Activated CD8-positive, alpha-beta memory T cell treated with anti-CD3 and anti-CD28 coated beads, Interleukin-2, amount 10 ng/mL, durations not matched to agents 7 days and 5 days (primary cell): ENCODE measurements at places on chromosomes 16 and 17. TPM values are rescaled to one million over a fixed set of nuclear protein-coding genes. Genes with fewer than 3 reads are reported as not detected.

DNA sequence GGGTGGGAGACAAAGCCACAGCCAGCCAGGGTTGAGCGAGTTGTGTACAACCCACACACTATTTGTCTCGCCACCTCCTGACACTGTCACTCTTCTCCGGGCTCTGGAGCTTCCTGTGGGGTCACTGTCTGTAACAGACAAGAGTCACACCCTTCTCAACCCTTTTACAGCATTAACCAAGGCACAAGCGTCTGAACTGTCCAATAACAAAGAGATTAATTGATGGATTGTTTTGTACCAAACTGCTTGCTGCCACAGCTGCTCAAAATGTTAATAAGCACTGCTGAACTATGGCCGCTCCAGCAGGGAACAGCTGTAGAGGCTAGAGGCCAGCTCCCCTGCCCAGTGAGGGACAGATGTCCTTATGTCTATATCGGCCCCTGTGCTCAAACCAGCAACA is 25.2 kb upstream of the HYDIN start:
- DNase-seq = no peak

Gene SDR42E2
- 0.18 TPM for total RNA-seq

DNA sequence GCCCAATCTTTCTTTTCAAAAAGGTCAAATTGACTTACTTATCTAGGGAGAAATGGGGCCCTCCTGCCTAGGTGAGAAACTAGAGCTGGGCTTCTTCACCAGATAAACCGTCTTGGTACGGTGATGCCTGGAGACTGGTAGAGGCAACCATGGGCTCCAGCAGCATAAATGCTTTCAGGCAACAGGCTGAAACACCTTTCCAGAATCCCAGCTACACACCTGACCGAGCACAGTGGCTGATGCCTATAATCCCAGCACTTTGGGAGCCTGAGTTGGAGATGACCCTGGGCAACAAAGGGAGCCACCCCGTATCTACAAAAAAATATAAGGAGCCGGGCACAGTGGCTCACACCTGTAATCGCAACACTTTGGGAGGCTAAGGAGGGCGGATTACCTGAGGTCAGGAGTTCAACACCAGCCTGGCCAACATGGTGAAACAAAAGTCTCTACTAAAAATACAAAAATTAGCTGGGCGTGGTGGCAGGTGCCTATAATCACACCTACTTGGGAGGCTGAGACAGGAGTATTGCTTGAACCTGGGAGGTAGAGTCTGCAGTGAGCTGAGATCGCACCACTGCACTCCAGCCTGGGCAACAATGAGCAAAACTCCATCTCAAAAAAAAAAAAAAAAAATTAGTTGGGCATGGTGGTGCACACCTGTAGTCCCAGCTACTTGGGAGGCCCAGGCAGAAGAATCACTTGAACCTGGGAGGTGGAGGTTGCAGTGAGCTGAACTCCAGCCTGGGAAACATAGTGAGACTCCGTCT is 8.0 kb downstream of the TRAF4 start:
- DNase-seq = no peak

Gene CXCL16
- total RNA-seq = 0.96 TPM

- peak; percentile 71 for DNase-seq
Measured at GRCh38 chr16:84062734-84063640, 20.4 kb upstream of the SLC38A8 start.

GRCh38 chr16:1993731-1994131 is 4.0 kb downstream of the SYNGR3 start:
- DNase-seq = no peak

Gene TTYH2
- total RNA-seq = 7.1 TPM

- DNase-seq = peak; percentile 78
Measured at GRCh38 chr17:40605306-40605705, 40.0 kb upstream of the CCR7 start.

- DNase-seq = no peak
Measured at GRCh38 chr17:70278844-70279462, 109.6 kb downstream of the KCNJ2 start.

Gene ODAD4
- total RNA-seq = 0.49 TPM

Gene RAB37
- 51.7 TPM for total RNA-seq

Gene TAT
- not detected for total RNA-seq

GRCh38 chr16:88003316-88003715 is 52.1 kb downstream of the BANP start:
- no peak for DNase-seq

DNA sequence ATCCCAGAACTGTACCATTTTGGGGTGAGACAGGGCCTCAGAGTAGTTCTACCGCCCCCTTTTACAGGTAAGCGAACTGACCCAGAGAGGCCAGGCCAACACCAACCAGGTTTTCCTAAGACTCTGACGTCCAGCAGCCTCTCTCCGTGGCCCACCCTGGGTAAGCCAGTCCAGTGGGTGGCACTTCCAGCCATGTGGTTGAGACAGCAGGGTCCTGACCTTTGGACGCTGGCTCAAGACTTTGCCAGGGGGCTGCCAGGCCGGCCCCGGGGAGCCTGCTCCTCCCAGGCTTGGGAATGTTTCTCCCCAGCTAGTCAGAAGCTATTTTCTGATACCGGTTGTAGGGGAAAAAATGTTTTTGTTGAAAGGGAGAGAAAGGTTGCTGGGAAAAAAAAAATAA is 16.9 kb downstream of the GPRC5C start:
- no peak for DNase-seq

DNA sequence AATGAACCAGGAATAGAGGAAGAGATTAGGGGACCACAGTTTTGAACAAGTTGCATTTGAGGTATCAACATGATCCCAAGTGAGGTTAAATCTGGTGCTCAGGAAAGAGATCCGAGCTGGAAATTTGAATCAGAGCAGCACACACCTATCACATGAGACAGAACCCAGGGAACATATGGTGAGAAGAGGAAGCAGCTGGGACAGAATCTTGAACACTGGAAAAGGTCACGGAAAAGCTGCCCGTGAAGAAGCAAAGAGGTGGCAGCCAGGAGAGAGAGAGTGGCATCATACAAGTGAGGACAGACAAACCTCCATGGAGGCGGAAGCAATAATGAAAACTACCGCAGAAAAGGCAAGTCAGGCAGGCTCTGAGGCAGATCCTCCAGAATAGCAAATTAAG is 36.1 kb downstream of the USP31 start:
- DNase-seq = no peak

DNA sequence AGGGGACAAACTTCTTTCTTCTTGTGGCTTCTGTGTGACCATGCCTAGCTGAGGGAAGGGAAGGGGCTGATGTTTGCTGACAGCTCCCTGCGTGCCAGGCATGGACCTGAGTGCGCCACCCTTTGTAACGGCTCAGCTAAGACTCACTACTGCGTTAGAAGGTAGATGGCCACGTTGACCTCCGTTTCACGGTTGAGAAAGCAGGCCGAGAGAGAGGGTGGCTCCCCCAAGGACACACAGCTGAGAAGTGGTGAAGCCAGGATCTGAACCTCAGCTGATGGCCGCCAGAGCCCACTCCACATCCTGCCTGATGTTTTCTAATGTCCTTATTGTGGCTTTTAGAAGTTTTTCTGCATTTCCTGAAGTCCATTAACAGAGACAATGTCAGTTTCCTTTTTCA is 45.1 kb downstream of the RGS9 start:
- peak; percentile 44 for DNase-seq

DNA sequence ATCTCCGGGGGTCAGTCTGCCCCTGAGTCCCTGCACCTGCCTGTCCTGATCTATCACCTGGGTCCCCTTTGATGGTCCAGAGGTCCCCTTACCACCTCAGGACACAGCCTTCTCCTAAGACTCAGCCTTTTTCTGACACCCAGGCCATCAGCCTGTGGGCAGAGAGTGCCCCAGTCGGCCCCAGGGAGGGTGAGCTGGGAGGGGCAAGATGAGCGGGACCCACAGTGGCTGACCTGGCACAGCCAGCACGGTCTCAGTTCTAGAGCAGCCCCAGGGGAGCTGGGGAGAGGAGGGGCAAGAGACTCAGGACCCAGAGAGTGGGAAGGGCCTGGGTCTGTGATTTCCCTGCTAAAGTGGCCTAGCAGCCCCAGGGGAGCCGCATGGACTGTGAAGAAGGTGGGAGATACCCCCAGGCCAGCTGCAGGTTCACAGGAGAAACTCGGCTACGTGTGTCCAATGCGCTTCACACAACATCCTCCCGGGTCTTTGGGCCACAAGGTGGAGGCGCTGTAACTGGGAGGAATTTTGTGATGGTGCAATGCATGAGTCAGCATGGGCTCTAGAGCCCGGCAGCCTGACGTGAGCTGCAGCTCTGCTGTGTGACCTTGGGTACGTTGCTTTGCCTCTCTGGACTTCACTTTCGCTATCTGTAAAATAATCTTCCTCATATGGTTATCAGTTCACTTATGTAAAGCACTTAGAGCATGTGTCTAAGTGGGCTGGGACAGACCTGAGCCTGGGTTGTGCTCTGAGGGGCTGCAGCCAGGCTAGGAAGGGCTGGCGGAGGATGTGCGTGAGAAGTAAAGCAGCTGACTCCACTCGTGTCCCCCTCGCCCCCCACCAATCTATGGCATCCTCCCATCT is 67.2 kb upstream of the LHX1 start:
- DNase-seq = no peak

Gene SPATA2L
- total RNA-seq = 7.4 TPM

Gene MAP2K6
- 8.8 TPM for total RNA-seq

Gene SPATA20
- 35.2 TPM for total RNA-seq

DNA sequence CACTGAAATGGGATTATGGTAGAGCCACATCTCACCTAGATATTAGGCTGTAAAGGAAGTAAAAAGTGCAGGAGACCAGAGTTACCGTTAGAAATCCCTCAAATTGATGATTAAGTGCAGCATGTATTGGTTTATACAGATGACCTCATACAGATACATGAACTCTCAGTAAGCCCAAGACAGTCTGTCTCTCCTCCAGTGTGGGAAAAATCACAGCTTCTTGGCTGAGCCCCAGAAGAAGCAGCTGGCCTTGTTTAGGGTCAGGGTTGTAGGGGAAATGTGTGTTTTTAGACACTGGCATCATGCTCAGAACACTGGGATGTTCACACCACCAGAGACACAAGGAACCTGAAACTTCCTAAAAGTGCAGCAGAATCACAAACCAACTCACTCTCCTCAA is 135.9 kb downstream of the KATNIP start:
- DNase-seq = no peak

DNA sequence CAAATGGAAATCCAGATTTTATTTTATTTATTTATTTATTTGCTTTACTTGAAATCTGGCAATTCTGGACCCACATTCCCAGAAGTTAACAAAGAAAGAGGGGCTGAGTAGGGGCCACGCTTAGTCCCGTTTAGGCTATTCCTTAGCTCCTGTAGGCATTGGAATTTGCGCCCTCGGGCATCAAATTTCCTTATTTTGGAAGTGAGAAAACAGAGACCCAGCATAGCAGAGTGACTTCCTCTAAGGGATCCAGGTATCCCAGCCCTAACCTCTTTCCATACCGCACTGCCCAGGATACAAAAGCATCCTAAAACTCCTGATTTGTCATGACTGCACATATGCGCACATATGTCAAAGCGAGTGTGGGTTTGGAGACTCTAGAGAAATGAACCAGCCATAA is 19.0 kb upstream of the SMG1 start:
- DNase-seq = no peak

Gene CCL1
- 0.73 TPM for total RNA-seq

Gene AARS1
- 147 TPM for total RNA-seq

Gene RASD1
- total RNA-seq = 2.5 TPM

Gene ACBD4
- 14.9 TPM for total RNA-seq

DNA sequence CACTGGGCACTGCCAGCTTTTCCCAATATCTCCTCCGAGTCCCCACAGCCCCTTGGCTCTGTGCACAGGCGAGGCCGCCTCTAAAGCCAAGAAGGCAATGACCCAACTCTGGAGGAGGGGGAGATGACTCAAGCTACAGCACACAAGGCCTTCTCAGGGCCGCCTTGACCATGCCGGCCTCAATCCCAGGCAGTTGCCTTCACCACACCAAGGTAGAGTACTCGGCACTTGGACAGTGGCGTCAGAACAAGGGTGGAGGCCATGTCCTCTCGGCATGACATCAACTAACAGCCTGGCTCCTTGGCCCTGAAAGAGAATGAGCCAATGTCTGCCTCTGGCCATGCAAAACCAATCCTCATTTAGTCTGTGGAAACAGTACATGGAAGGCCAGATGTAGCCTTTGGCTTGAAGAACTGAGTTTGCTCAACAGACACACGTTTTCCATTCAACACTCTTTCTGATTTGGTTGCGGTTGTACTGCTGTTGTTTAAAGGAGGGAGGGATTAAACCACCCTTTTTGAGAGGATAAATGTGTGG is 139.6 kb downstream of the XYLT1 start:
- no peak for DNase-seq

- DNase-seq = no peak
Measured at GRCh38 chr17:43814714-43815113, 18.2 kb downstream of the MPP3 start.

DNA sequence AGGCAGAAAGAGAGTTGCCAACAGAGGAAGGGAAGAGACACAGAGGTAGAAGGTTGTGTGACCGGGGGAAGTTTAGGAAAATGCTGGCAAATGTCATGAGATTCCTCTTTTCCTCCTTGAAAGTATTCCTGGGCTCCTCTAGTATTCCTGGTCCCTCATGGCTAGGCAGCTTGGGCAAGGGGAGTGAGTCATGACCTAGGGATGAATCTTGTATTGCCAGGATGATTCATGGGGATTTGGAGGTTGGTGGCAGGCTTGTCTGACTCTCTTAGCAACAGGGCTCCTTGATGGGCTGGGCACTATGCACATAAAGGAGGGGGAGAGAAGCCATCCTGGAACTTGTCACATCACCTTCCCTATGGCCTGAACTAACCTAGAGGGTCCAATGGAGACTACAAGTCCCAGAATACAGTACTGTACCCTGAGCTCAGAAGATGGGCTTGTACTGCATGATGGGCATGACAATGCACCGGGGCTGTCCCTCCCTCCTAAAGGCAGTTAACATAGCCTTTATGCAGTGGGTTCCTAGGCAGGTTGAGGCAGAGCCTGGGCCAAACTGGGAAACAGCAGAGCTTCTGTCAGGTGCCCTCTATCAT is 2.1 kb upstream of the SEZ6 start:
- DNase-seq = no peak

- no peak for DNase-seq
Measured at GRCh38 chr16:2902337-2903130, 9.2 kb upstream of the FLYWCH1 start.

- DNase-seq = no peak
Measured at GRCh38 chr16:4694642-4695451, 1.5 kb downstream of the NUDT16L1 start.

- no peak for DNase-seq
Measured at GRCh38 chr17:48176471-48176855, 68.9 kb downstream of the SNX11 start.

- no peak for DNase-seq
Measured at GRCh38 chr17:70105641-70106040, 30.6 kb downstream of the KCNJ16 start.

GRCh38 chr16:5036228-5037156 is 2.8 kb upstream of the NAGPA start:
- no peak for DNase-seq

DNA sequence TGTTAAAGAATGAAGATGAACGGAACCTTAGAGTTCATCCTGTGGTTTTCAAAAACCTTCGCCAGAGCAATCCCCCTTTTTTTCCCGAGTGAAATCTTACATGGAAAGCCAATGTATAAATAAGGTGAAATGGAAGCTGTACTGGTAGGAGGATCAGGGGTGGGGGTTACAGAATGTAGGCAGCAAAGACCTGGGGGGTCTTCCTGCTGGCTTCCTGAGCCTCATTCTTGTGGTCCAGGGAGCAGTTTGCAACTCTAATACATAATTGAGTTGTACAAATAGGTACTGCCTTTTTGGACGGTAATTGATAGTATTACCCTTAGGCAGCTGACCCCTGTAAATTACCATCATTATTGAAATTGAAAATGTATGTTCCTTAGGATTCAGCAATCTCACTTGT is 34.1 kb downstream of the KSR1 start:
- DNase-seq = no peak
